ENCODE measurements at places on chromosomes 3 and 15. TPM values are rescaled to one million over a fixed set of nuclear protein-coding genes. Genes with fewer than 3 reads are reported as not detected.

DNA sequence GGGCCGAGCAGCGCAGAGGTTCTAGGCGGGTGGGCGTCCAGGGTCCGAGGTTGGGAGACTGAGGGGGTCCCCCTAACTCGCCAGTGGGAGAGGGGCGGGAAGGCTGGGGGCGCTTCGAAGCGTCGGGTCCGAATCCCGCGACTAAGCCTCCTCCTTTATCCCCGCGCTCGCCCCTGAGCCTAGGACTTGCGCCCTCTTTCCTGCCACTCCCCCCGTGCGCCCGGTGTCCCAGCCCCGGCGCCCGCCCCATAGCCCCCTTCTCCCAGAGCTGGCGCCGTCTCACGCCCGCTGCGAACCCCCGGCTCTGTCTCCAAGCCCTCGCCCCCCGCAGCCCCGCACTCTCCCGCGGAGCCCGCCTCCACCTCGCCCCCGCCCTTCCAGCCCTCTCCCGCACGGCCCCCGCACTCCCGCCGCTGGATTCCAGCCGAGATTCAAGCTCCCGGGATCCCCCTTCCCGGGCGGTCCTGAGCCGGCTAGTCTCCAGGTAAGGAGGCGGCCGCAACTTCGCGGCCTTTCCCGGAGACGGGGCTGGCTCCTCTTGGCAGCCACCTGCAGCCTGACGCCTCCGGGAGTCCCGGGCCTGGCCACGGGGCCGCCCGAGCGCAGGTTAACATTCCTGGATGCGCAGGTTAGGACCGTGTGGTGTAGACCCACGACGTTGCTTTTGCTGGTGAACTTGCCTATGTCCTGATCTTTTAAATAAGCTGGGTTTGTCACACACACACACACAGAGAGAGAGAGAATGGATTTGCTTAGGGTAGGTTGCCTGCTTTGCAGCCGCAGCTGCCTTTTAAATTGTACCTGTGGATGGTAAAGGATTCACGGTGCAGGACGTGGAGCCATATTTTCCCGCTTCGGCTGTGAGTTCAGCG, 563 bp downstream of the PXYLP1 start:
- peak; percentile 61 for DNase-seq

DNA sequence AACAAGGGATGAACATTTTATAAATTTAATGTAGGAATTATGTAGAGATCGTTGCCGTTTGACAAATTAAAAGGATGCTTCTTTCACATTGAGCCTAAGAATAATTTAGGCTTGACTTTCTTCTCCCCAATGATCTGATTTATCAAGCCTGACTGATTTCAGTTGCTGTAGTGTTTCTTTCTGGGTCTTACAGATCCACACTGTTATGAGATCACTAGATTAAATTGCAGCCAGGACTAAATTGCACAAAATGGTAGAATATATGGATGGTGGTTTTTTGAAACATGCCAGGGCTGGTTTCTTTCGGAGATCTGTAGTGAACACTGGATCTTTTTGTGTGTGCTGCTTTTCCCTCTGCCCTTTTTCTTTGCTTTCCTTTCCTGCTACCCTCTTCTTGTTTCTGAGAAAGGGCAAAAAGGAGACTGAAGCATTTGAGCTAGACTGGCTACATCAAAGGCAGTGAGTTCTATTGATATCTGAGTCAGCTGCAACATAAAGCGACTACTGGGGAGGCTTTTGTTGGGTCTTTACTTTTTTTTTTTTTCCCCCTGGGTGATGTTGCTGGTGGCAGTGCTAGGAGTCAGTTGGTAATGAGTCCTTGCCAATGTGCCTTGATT, 83.0 kb downstream of the AKAP13 start:
- DNase-seq = no peak

GRCh38 chr3:129628169-129628522, 21.7 kb upstream of the PLXND1 start:
- DNase-seq = no peak

The DPPA2 gene
- not detected for total RNA-seq

The PTH1R gene
- total RNA-seq = not detected

- DNase-seq = no peak
Measured at GRCh38 chr15:46671336-46671735, 1036.5 kb downstream of the SQOR start.

The DET1 gene
- total RNA-seq = 3.7 TPM

The SPRED1 gene
- 16.5 TPM for total RNA-seq
